K562 (cell line): ENCODE measurements at places on chromosomes 3 and 15. TPM values are rescaled to one million over a fixed set of nuclear protein-coding genes. Genes with fewer than 3 reads are reported as not detected.

SLC12A1 gene
- total RNA-seq = not detected in 2 replicates

EFCC1 gene
- 0.07 TPM in 1 of 2 replicates, not detected in the other for total RNA-seq

CDC25A gene
- 52.0 and 59.2 TPM in 2 replicates for total RNA-seq

EPHB1 gene
- total RNA-seq = not detected in 2 replicates

GOLGA6L7 gene
- total RNA-seq = 0.11 TPM in 1 of 2 replicates, not detected in the other

MME gene
- 2.1 and 2.5 TPM in 2 replicates for total RNA-seq

CD80 gene
- 4.4 and 4.8 TPM in 2 replicates for total RNA-seq

NPAP1 gene
- total RNA-seq = not detected in 2 replicates

NFKBIZ gene
- 13.7 and 14.2 TPM in 2 replicates for total RNA-seq

LRRC31 gene
- not detected in 2 replicates for total RNA-seq

HCN4 gene
- total RNA-seq = not detected in 2 replicates

MAGEL2 gene
- total RNA-seq = not detected in 2 replicates

LIPH gene
- 1.3 TPM in 2 replicates for total RNA-seq

C3orf85 gene
- total RNA-seq = not detected in 2 replicates

CLDN11 gene
- total RNA-seq = 0.24 and 0.42 TPM in 2 replicates

SNRPA1 gene
- total RNA-seq = 152 and 166 TPM in 2 replicates

GORASP1 gene
- total RNA-seq = 80.7 and 81.2 TPM in 2 replicates

PP2D1 gene
- total RNA-seq = not detected in 2 replicates

ATP13A5 gene
- total RNA-seq = not detected in 2 replicates

IL17RB gene
- 1.2 and 1.5 TPM in 2 replicates for total RNA-seq

RTP1 gene
- not detected in 2 replicates for total RNA-seq

PSMD6 gene
- 104 and 108 TPM in 2 replicates for total RNA-seq

DCUN1D1 gene
- 38.5 and 39.7 TPM in 2 replicates for total RNA-seq

ALDH1L1 gene
- 0.60 and 1.5 TPM in 2 replicates for total RNA-seq

MYRIP gene
- 0.07 TPM in 1 of 2 replicates, not detected in the other for total RNA-seq

DAPK2 gene
- total RNA-seq = 3.3 and 3.9 TPM in 2 replicates

CLEC3B gene
- total RNA-seq = not detected in 2 replicates

PLA2G4F gene
- total RNA-seq = 0.02 TPM in 1 of 2 replicates, not detected in the other

GOLGA6L4 gene
- 2.1 and 3.2 TPM in 2 replicates for total RNA-seq

RHOV gene
- 1.9 and 2.0 TPM in 2 replicates for total RNA-seq

PDCD6IP gene
- total RNA-seq = 265 and 302 TPM in 2 replicates

GOLGA8T gene
- not detected in 2 replicates for total RNA-seq

SAXO2 gene
- total RNA-seq = 5.7 and 8.2 TPM in 2 replicates

ATP13A4 gene
- 0.07 and 0.20 TPM in 2 replicates for total RNA-seq

IFT122 gene
- 11.1 and 12.9 TPM in 2 replicates for total RNA-seq

BHLHE40 gene
- 47.5 and 51.8 TPM in 2 replicates for total RNA-seq

PLA2G4D gene
- 0.04 TPM in 1 of 2 replicates, not detected in the other for total RNA-seq

SUCNR1 gene
- total RNA-seq = 0.09 and 0.24 TPM in 2 replicates

SPATA12 gene
- total RNA-seq = not detected in 2 replicates

B3GNT5 gene
- total RNA-seq = 23.8 and 25.0 TPM in 2 replicates

NRG4 gene
- 1.5 TPM in 2 replicates for total RNA-seq

GHSR gene
- not detected in 2 replicates for total RNA-seq
